ENCODE measurements at places on chromosomes 1 and 21.

- DNase-seq = no peak
These were observed 473.3 kb downstream of the NEGR1 start for GRCh38 chr1:71809085-71809484.

GRCh38 chr1:197234581-197234980, 33.5 kb upstream of the CRB1 start:
- no peak for DNase-seq

DNA sequence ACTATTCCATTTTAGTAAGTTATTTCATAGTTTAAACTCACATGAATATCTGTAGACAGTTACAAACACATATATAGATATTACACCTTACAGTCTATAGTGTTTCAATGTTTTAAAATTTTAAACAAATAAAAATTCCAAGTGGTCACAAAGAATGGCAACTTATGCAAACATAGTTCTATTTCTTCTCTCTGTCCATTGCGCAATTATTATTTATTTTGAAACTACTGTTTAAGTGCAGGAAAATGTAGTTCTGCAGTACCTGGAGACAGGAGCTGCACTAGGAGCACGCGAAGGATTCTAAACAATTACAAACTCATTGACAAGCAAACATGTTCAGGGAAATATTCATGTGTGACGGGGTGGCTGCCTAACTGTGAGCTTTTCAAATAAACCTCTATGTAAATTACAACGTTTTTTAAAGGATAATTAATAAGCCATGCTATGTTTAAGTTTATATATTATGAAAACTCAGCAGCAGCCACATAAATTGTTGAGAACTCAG, 312.0 kb upstream of the DUSP10 start:
- DNase-seq = no peak

- DNase-seq = no peak
These were observed 160.3 kb downstream of the PTPRU start for GRCh38 chr1:29396438-29397255.

GRCh38 chr1:2499260-2499659, 23.2 kb downstream of the PLCH2 start:
- no peak for DNase-seq

DNA sequence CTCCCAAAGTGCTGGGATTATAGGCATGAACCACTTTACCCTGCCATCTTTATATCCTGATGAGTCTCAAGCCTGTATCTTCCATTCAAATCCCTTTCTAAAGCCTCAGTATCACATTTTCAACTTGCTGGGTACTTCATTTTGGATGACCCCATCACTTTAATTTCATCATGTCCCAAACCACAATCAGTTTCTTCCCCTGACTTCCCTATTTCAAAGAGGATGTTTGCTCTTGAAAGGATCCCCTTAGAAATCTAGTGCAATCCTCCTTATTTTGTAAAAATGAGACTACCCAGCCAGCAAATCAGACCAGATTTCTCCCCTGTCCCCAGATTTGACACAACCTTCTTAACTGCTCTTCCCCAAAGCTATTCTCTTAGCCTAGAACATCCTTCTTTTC, 7.0 kb upstream of the TRIT1 start:
- no peak for DNase-seq

GRCh38 chr21:43931489-43931888, 66.5 kb downstream of the AGPAT3 start:
- DNase-seq = no peak

- no peak for DNase-seq
These were observed 85.3 kb downstream of the DHRS3 start for GRCh38 chr1:12532405-12533315.

DNA sequence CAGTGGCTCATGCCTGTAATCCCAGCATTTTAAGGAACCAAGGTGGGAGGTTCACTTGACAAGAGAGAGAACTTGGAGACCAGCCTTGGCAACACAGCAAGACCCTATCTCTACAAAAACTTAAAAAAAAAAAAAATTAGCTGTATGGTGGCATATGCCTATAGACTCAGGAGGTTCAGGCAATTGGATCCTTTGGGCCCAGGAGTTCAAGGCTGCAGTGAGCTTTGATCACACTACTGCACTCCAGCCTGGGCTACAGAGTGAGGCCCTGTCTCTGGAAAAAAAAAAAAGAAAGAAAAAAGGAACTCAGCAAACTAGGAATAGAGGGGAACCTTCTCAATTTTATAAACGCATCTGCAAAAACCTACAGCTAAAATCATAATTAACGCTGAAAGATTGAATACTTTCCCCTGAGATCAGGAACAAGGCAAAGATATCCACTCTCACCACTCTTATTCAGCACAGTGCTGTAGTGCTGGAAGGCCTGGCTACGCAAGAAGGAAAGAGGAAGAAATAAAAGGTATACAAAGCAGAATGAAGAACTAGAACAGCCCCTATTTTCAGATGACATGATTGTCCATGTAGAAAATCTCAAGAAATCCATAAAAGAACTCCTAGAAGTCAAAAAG, 21.6 kb downstream of the HSF2BP start:
- DNase-seq = no peak

DNA sequence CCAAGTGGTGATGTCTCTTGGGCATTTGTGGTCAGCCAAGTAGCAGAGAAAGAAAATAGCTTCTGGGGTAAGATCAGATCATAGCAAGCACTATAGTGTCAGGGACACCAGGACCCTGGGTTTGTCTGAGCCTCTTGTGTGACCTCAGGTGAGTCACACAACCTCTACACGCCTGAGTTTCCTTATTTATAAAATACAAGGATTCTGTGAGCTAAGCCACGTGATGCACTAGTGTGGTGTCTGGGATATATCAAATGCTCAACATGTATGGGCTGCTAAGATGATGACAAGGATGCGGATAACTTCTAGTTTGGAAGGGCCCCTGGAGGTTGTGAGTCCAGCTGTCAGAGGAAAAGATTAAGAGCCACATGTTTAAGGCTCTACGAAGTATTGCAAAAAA, 24.5 kb upstream of the ZNF436 start:
- no peak for DNase-seq

DNA sequence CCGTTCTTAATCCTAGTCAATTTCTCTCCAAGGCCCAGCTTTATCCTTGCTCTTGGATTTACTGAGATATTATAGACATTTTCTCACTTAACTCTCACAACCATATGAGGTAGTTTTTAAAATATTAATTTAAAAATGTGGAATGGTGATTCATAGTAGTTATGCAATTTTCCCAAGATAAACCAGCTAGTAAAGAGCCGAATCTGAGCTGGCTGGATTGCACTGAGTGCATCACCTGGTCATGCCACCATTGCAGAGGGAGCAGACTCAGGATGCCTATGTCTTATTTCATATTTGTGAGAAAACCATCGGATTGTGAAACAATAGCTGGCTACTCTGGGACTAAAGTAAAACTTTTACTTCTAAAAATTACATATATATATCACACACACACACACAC, 494.0 kb downstream of the KCNT2 start:
- DNase-seq = no peak

DNA sequence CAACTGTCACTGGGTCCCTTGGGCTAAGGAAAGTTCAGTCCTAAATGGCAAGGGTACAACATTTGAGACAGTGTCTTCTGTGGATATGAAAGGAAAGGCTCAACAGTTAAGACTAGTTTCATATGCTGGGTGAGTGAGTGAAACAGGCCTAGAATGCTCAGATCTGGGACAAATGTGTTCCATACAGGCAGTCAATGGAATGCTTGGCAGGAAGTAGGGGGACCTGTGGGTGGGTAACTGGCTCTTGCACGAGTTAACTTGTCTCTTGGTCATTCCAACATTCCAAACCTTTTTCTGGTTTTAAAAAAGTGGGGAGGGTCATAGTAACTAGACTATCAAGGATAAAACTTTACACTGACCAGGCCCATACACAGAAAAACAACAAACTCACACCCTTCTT, 17.8 kb upstream of the ADAM30 start:
- DNase-seq = no peak

- DNase-seq = no peak
These were observed 133.0 kb upstream of the SAMSN1 start for GRCh38 chr21:14678973-14679574.

- no peak for DNase-seq
These were observed 440.5 kb downstream of the SMYD3 start for GRCh38 chr1:246066573-246066972.

DNA sequence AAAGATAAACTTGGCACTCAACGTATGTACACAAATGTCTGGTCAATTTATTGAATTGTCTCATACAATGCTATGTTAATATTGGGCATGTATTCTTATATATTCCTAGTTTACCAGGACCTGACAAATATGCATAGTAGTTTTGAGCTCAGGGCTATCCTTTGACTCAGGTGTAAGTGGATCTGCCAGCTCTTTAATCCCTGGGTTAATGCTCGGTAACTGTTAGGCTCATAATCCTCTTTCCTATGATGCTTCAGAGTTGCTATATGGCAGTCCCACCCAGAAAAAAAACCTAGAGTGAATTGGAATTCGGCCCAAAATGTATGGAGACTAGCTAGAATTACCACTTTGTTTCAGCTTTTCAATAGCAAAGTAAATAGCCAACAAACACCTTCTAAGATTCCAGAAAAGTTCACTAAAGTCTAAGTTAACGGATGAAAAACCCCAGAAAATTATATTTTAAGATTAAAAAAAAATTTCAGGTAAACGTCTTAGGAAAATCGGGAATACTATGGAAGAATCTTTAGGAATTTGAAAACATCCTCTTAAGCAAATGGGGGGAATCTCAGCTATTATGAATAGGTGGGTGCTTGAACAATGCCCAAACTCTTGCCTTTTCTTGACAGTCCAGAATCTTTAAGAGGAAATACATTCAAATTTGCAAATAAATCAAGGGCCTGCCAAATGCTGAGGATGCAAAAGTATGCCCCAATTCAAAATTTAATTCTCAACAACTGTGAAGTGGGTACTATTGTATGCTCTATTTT, 10.9 kb downstream of the H3-3A start:
- DNase-seq = no peak

- DNase-seq = no peak
These were observed 7.3 kb downstream of the EDEM3 start for GRCh38 chr1:184747089-184747955.

- DNase-seq = no peak
These were observed 394.3 kb upstream of the ADGRL2 start for GRCh38 chr1:81406292-81406999.

- no peak for DNase-seq
These were observed 291.5 kb upstream of the VAMP3 start for GRCh38 chr1:7479571-7479970.

- DNase-seq = no peak
These were observed 7.6 kb downstream of the CD101 start for GRCh38 chr1:117009132-117009531.

GRCh38 chr1:33381977-33382376, 48.9 kb downstream of the PHC2 start:
- no peak for DNase-seq

GRCh38 chr1:78678324-78678723, 28.7 kb downstream of the IFI44 start:
- no peak for DNase-seq

- no peak for DNase-seq
These were observed 29.4 kb upstream of the TRIM17 start for GRCh38 chr1:228445843-228446650.

GRCh38 chr1:46445773-46446256, 43.8 kb upstream of the DMBX1 start:
- DNase-seq = no peak

- no peak for DNase-seq
These were observed 206.0 kb downstream of the CAMTA1 start for GRCh38 chr1:6991266-6991665.

- DNase-seq = no peak
These were observed 40.7 kb downstream of the FOXO6 start for GRCh38 chr1:41401899-41402298.

- DNase-seq = no peak
These were observed 73.7 kb downstream of the CAPZB start for GRCh38 chr1:19411612-19412011.

Data from NCI-H774 (cell line).